ENCODE measurements at places on chromosomes 7 and 10.

DNA sequence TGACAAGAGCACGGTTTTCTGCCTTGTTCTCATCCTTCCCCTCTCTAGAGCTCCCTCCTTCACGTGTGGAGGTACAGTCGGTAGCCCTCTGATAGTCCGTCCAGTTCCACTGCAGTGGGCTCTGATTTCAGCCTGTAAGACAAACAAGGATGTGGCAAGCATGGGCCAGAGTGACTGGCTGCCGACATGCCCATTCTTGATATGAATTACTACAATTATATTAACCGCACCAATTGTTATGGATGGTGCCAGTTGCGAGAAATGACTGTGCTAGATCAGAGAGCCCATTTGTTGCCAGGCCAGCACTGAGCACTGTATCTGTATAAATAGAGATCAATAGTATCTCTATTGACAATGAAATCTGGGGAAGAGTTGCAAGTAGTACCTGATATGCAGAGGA is 146.6 kb downstream of the CHN2 start:
- no peak for DNase-seq

GRCh38 chr7:154503962-154504550 is 451.9 kb downstream of the DPP6 start:
- DNase-seq, result no peak

DNA sequence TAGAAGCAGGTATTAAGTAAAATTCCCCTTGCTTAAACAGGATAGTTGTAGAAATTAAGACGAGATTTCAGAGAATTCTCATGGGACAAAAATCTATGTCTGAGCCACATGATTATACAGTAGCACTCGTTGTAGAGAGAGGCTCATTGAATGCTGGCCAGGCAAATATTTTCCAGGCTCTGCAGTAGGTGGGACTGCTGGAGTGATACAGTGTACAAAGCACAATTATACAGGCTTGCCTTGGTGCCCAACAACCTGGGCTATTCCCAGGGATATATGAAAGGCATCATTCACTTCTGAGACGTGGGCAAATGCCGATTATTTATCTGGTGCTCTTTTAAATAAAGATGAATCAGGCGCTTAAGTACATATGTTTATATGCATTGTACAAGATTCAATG is 380.6 kb downstream of the PHTF2 start:
- DNase-seq, result no peak

- peak; percentile 53 for DNase-seq
Measured at GRCh38 chr10:5556576-5556975, 31.8 kb downstream of the CALML3 start.

GRCh38 chr10:25852364-25852941 is 81.6 kb upstream of the MYO3A start:
- DNase-seq, result no peak

DNA sequence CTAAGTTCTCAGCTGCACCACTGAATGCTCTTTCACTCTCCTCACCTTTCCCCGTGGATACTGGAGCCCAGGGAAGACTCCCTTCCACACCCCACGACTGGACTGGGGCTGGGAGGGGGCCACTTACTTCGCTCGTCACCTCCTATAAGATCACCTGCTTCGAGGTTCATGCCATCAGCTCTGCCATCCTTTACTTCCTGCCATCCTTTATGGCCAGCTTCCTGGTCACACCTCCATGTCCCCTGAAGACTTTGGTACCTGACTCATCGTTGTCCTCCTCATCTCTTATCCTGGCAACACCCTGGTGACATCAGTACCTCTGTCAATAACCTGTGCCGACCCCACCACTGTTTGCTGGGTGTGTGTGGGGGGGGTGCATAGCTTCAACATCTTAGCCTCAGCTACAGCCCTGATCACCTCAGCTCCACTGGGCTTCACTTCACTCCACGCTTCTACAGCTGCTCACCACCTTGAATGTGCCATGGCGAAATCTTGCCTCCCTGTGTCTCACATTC is 8.7 kb upstream of the VDAC2 start:
- no peak for DNase-seq

DNA sequence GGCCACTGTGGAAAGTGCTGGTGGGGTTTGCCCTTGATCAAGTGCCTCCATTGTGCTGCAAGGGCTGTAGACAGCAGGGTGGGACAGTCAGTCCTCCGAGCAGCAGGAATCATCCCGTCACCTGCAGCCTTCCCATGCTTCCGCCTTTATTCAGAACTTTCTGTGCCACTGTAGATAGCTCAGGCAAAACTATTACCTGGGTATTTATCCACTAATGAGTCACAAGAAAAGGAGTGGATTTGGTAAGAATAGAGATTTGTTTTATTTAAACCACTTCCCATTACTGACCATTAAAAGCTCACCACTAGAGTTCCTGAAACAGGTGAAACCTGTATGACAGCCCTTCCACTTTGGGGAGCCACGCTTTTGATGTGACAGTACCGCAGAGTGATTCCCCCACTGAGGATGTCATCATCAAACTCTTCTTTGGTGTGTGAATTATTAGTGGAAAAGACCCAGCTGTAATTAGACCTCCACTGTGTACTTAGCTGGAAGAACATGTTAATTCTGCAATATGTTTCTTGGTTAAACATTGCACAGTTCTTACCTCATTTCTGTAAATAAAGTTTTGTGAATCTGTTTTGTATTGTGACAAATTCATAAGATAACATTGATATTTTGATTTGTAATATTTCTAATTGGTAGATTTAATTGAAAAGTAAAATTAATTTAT is 208.8 kb downstream of the MLLT10 start:
- DNase-seq, result no peak

DNA sequence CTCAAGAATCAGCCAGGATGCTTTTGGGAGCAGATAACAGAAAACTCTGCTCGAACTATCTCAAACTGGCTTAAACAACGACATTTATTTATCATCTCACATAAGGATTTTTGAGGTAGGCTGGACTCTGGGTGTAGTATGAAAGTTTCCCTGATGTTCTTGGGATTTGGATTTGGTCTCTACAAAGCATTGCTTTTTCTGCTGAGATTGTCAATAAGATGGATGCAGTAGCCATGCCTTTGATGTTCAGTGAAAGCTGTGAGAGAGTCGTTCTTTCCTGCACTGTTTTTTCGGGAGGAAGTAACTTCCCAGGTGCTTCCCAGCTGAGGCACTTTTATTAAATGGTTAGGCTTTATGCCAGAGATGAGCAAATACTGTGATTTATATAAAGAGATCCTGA is 181.1 kb downstream of the PRKG1 start:
- no peak for DNase-seq
